ENCODE measurements at places on chromosomes 16 and 17.

DNA sequence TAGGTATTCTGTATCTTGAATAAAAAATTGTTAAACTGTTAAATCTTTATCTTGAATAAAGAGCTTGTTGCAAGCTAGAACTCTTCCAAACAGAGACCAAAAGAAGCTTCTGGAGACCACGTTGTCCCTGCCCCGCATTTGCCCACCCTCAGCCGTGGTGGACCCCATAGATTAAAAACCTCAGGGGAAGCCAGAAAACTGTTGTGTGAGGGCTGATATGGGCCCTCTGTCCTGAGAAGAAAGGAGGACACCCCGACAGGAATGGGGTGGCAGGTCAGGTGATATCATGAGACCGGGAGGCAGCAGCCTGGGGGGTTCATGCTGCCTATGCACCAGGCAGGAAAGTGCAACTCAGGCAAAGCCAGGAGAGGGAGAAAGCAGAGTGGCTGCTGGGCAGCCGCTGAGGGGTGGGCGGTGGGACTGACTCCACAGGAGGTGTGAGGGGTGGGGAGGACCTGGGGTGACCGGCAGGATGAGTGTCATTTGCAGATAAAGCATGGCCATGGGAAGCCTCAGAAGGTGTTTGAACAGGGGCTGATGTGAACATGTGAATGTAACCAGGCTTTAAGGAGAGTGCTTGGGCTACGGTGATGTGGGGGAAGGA lies 147.8 kb downstream of the IRF8 start:
- no peak for DNase-seq

- DNase-seq = no peak
Observed at GRCh38 chr16:88499836-88500251, 46.8 kb downstream of the ZFPM1 start.

DNA sequence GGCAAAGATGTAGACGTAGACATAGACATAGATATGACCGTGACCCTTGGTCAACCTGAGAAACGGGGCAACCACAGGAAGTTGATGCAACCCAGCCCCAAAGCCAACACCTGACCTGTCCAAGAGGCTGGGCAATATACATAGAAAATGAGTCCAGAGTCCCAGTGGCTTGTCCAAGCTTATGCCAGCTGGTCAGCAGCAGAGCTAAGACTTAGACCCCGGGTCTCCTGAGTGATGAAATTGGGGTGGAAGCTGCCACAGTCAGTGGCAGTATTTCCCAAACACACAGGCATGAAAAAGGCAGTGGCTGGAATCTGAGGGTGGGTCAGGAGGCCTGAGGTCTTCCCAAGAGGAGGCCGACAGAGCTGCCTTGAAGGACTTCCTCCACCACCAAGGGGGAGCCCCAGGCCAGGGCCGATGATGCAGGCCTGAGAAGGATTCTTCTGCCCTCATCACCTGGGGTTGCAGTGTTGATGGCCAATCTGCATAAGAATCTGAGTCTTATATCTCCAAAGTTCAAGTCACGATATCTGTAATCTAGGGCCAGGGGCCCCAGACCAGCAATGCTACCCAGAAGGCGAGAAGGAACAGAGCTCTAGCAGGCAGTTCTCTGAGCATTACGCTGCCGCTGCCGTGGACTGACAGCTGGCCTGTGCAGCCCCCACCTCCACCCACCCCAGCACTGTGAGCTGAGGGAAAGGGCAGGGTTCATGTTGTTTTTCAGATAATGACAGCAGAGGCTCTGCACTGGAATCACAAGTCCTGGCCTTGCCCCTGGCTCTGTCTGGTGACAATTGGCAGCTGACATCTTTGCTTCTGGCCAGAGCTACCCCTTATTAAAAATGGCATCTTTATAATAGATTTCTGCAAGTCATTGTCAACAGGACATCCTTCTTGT lies 72.7 kb downstream of the GNAO1 start:
- DNase-seq = no peak

GRCh38 chr17:6556121-6557039 lies at the start of gene PITPNM3:
PITPNM3 (minus strand) TSS chr17:6556555; CDS start chr17:6556406, 149 bp downstream.
- DNase-seq = peak; percentile 54

DNA sequence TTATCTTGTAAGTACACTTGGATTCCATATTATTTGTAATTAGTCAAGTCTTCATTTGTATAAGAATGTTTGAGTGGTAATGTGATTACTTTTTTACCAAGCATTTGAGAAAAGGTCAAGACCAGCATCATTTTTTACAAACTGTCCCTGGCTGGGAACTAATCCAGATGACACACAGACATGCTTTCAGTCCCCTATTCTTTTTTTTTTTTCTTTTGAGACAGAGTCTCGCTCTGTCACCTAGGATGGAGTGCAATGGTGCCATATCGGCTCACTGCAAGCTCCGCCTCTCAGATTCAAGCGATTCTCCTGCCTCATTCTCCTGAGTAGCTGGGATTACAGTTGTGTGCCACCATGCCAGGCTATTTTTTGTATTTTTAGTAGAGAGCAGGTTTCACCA lies 4.5 kb downstream of the DERL2 start:
- no peak for DNase-seq
